Skeletal muscle cell (primary cell): ENCODE measurements at places on chromosomes 13 and 19.

DNA sequence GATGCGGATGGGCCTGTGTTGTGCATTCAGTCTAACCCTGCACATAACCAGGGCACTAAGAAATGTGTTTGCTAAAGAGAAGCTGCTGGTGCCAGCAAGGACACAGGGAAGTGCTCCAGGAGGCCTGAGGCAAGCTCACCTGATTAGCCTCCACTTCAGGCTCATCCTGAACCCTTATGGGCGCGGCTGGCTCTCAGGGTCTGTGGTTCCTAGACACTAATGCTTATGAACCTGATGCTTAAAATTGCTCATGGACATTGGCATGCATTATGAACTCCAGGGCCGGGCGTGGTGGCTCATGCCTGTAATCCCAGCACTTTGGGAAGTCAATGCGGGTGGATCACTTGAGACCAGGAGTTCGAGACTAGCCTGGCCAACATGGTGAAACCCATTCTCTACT, 34.3 kb downstream of the SERP2 start:
- no peak for DNase-seq

- DNase-seq: no peak
Measured at GRCh38 chr13:33799950-33800592, 17.9 kb upstream of the RFC3 start.

GRCh38 chr19:23437901-23438300, 42.6 kb upstream of the ZNF91 start:
- no peak for DNase-seq

GRCh38 chr13:25241007-25241406, 46.3 kb downstream of the MTMR6 start:
- DNase-seq: no peak

DNA sequence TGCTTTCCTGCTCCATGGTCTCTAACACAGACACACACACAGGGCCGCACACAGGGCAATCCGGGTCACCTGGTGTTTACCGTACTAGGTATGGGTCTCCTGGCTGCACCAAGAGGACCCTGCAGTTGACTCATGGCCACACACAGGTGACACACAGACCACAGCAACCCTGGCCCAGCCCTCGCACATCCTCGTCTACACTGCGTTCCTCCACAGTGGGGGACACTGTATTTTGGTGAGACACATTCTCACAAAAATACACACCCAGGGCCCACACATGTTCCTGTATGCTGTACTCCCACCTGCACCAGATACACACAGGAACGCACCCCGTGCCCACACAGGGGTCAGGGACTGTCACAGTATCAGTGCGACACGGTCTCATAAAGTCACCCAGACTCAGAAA, 12.8 kb downstream of the PDE4A start:
- no peak for DNase-seq
